ENCODE measurements at places on chromosomes 2 and 18.

GRCh38 chr2:52327641-52328040 is 1295.7 kb upstream of the NRXN1 start:
- DNase-seq: no peak

DNA sequence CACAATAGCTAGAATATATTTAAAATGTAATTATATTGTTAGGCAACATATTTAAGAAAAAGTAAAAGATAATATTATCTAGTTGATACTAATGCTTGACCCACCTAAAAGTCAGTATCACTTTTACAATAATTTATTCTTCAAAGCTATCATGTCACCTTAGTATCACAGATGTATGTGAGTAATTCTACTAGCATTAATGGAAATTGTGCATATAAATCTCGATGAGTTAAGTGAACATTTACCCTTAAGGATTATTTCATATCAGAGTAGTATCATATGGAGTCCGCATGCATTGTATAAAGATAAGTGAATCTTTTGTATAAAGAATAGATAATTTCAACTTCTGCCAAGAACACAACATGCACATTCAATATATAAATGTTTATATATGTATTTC is 103.4 kb downstream of the AGPS start:
- DNase-seq: no peak

GRCh38 chr2:26702025-26702424 is 9.5 kb downstream of the KCNK3 start:
- DNase-seq: no peak

- no peak for DNase-seq
Observed at GRCh38 chr18:3842844-3843243, 392.9 kb downstream of the TGIF1 start.

- no peak for DNase-seq
Observed at GRCh38 chr2:101909760-101910159, 82.0 kb upstream of the IL1R2 start.

- DNase-seq: no peak
Observed at GRCh38 chr18:40980171-40980570, 974.9 kb upstream of the PIK3C3 start.

GRCh38 chr2:217784996-217785543 is 217.7 kb downstream of the TNS1 start:
- no peak for DNase-seq

- DNase-seq: no peak
Observed at GRCh38 chr2:190335225-190335559, 8.2 kb upstream of the INPP1 start.

GRCh38 chr2:209973328-209973727 is 29.1 kb upstream of the RPE start:
- DNase-seq: no peak

GRCh38 chr2:109344270-109344805 is 215.3 kb downstream of the SH3RF3 start:
- no peak for DNase-seq

DNA sequence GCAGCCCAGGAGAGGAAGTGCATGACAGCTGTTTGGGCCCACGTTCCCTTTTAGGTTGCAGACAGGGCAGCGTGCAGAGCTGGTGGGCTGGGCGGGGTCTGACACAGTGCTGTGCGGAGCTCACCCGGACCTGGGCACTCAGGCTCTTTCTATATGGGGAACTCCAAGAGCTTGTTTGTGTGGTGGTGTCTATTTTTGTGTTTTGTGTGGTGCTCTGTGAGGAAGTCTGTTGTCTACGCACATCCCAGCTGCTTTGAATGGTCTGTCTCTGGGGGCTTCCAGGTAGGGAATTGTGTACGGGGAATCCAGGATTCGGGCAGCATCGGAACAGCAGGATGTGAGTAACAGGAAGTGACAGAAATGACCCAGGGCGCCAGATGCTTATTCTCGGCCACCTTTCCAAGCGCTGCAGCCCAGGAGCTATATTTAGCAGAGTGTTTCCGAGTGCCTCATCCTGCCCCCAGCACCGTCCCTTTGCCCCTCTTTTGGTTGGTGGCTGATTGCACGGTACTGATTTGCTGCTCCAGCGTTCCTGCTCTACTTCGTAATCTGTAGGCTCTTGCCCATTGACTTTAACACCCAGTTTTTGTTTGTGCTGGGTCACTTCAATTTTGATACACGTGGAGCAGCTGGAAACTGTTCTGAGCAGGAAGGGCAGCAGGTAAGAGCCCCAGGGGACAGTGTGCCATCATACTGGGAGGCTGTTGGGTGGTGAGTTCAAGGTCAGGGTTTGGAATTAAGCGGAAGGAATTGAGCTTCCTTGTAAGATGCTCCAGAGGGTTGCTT is 64.7 kb downstream of the DGKD start:
- DNase-seq: peak; percentile 58

DNA sequence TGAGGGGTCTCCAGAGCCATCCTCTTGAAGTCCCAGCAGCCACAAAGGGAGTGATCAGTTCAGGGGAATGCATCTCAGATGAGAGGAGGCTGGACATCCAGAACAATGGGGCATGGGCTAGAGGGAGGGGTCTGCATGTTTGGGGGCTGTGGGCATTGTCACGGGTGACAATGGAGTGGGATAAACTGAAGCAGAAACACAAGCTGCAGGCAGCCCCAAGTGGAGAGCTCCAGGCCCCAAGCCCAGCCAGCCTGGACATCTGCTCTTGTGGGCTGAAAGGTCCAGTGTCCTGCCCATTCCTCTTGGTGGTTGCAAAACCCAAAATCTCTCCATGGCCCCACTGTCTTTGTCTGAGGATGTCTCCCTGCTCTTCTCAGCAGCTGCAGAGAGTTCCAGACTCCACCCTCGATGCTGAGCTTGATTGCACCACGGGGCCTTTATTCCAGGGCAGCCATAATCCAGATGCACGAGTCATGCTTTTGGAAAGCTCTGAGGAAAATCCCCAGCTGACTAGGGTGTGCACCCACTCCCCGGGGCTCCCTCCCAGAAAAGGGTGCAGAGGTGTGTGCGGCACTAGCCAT is 149.4 kb downstream of the TNS1 start:
- no peak for DNase-seq

- DNase-seq: no peak
Observed at GRCh38 chr2:227228061-227228667, 63.7 kb downstream of the COL4A3 start.

Data from activated CD4-positive, alpha-beta T cell treated with anti-CD3 and anti-CD28 coated beads, Interleukin-2, amount 10 ng/mL, durations not matched to agents 7 days and 5 days (primary cell).